AML-193 (cell line): ENCODE measurements at places on chromosomes 2 and 18.

GRCh38 chr2:236593956-236594355 lies 24.3 kb downstream of the ACKR3 start:
- no peak for DNase-seq

DNA sequence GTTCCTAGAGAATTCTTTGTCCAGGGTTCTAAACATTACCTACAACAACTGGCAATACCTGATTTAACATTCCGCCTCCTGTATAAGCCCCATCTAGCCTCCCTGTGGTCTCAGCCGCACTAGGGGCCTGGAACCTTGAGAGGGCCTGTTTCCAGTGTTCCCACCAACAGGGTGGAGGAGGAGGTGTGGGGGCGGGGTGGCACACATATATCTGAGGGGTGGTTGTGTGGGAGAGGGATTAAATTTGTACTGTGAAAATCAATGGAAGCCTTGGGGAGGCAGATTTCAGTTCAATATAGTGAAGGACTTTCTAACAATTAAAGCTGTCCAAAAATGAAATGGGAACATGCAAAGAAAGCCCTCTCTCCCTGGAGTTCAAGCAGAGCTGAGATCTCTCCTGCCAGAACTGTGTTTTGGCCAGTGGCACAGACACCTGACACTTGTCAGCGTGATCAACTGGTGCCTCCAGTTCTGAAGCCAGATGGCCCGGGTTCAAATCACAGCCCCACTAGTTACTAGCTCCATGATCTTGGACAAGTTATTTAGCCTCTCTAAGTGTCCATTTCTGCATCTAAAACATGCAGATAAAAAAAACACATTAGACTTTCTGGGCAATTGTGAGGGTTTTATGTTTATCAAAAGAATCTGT lies 17.0 kb upstream of the FZD7 start:
- no peak for DNase-seq

DNA sequence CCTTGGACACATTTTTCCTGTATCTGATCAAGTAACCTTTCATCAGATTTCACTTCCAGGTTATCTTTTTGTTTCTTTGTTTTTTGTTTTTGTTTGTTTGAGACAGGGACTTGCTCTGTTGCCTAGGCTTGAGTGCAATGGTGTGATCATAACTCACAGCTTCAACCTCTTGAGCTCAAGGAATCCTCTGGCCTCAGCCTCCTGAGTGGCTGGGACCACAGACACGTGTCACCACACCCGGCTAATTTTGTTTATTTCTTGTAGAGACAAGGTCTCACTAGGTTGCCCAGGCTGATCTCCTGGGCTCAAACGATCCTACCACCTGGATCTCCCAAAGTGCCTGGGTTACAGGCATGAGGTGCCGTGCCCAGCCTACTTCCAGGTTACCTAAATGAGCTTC lies 124.9 kb downstream of the L3MBTL4 start:
- no peak for DNase-seq

DNA sequence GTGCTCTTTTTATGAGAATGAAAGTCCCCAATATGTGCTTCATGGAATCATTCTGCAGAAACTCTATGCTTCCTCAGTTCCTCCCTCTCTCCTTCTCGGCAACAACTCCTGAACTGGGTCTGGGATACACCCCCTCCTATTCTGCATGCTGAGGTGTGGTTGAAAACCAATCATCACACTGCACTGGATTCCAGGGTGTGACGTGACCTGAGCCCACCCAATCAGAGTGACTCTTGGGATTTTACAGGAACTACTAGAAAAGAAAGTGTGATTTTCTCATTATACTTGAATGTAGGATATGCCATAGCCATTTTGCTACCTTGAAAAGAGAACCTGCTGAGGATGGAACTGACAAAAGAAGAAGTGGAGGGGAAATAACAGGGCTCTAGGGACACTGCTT lies 36.3 kb downstream of the ACVR1 start:
- DNase-seq: no peak

- no peak for DNase-seq
Measured at GRCh38 chr2:216493334-216493685, 5.3 kb upstream of the RPL37A start.

DNA sequence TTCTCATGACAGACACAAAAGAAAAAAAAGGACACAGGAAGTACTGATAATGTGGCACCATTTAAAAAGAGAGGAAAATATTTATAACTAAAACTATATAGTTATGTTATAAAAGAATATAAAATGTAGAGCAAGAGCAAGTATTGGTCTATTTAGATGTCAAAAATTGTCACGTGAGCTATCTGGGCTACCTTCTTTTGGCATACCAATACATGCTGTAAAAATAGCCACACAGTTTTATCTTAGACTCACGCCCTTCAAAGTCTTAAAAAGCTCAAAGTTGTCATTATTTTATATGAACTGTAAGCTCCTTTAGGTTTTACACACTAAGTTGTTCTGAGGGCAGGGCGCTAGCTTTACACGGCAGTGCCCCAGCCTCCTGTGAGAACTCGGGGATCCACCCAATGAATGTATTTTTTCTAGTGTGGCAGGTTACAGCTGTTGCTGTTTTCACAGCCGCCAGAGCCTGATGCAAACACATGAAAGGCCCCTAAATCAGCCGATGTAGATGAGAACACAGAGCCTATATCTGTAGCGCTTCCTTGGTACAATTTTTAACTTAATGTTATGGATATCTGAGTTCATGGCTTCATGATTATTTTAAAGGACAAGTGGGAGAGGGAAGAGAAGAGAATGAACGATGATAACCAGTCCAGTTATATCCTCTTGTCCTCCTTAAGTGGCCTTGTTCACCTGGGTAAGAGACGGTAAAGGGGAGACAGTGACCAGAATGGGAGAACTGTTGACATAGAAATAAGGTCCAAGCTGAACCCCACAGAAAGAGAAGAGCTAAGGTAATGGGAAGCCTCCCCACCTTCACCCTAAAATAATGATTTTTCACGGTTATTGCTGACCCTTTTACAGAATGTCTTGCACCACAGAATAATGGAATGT lies 130.8 kb downstream of the CACNB4 start:
- no peak for DNase-seq
